Liver (tissue), 10 donors: ENCODE measurements at places on chromosomes 2 and 18. TPM values are rescaled to one million over a fixed set of nuclear protein-coding genes. Genes with fewer than 3 reads are reported as not detected.

- no peaks in the 10 kb centered on the region for H3K36me3 ChIP-seq
- H3K4me3 ChIP-seq: no peak overlapping the region
- peaks cover 2% of the 10 kb centered on the region for H3K4me1 ChIP-seq
- no peaks in the 10 kb centered on the region for H3K27me3 ChIP-seq
- DNase-seq: no peak
These were observed 36.6 kb upstream of the AAK1 start for GRCh38 chr2:69680001-69680675.

DNA sequence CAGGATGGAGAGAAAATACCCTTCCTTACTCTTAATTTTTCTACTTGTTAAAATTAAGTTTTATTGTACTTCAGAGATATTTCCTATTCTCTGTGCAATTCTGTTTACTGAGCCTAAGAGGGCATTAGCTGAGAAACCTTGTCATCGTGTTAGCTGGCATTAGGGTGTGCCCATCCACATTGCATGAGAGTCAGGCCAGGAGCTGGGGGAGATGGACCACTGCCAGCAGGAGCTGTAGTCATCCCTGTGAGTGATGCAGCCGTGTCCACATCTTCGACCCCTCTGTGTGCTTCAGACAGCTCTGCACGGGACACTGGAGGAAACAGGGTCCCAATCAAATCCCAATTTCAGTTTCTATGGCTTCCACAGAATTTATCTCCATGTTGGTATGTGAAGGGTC lies 34.2 kb downstream of the ABCA12 start:
- H3K27me3 ChIP-seq: no peaks in the 10 kb centered on the region
- no peaks in the 10 kb centered on the region for H3K36me3 ChIP-seq
- no peaks in the 10 kb centered on the region for H3K4me1 ChIP-seq
- H3K4me3 ChIP-seq: no peak overlapping the region
- no peak overlapping the region for H3K27ac ChIP-seq

- DNase-seq: no peak
- H3K27ac ChIP-seq: no peak overlapping the region
- no peaks in the 10 kb centered on the region for H3K27me3 ChIP-seq
- no peaks in the 10 kb centered on the region for H3K36me3 ChIP-seq
- H3K4me1 ChIP-seq: peaks cover 3% of the 10 kb centered on the region
These were observed 323.2 kb downstream of the CYP26B1 start for GRCh38 chr2:71824436-71824835.

DNA sequence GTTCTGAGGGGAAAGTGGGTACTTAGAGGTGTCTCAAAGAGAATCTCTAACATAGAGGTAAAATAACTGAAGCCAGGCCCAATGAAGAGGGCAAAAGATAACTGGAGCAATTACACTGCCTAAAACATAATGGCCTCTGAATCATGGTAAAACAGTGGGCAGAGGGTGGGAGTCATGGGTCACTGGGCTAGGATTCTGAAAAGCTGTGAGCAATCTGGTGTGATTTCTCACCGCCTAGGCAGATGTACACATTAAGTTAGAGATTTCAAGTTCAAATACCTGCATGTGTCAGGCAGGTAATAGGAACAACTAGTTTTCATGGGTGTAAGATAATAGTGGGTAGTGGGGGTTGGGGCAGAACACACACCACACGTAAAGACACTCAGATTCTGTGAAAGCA lies 45.6 kb downstream of the INSIG2 start:
- no peak overlapping the region for H3K4me3 ChIP-seq
- no peak for DNase-seq
- no peaks in the 10 kb centered on the region for H3K4me1 ChIP-seq
- H3K27me3 ChIP-seq: no peaks in the 10 kb centered on the region

COLEC12 gene
- 1.6 TPM for total RNA-seq

DNA sequence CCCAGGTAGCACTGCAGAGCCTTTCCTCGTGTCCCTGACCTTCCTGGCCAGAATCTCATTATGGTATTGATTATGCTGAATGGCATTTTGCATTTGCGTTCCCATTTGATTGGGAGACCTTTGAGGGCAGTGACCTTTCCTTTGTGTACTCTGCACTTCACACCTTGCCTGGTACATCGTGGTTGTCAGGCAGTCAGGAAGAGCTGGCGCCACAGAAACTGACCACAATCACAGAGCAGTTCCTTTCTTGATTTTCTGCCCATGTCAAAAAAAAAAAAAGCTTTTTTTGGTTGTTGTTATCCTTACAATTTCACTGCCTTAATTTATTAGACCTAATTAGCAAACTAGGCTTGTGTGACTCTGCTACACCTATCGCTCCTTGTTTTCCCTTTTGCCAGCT lies 8.9 kb upstream of the KLHL29 start:
- H3K4me3 ChIP-seq: no peak overlapping the region
- no peak for DNase-seq
- H3K4me1 ChIP-seq: no peaks in the 10 kb centered on the region
- no peaks in the 10 kb centered on the region for H3K36me3 ChIP-seq
- H3K27ac ChIP-seq: no peak overlapping the region

ARL6IP6 gene
- total RNA-seq: 16.6 TPM

- no peaks in the 10 kb centered on the region for H3K4me1 ChIP-seq
- no peaks in the 10 kb centered on the region for H3K36me3 ChIP-seq
- DNase-seq: no peak
- no peak overlapping the region for H3K27ac ChIP-seq
These were observed 720.3 kb downstream of the DPP10 start for GRCh38 chr2:115162494-115163293.

- H3K4me3 ChIP-seq: no peak overlapping the region
- no peak overlapping the region for H3K27ac ChIP-seq
- no peaks in the 10 kb centered on the region for H3K27me3 ChIP-seq
- no peaks in the 10 kb centered on the region for H3K36me3 ChIP-seq
- H3K4me1 ChIP-seq: no peaks in the 10 kb centered on the region
These were observed 276.8 kb upstream of the POU3F3 start for GRCh38 chr2:104577143-104577542.

TUBA4B gene
- total RNA-seq: 0.08 TPM

IL36A gene
- not detected for total RNA-seq

GRCh38 chr2:67476809-67477790 lies 80.0 kb downstream of the ETAA1 start:
- H3K27ac ChIP-seq: no peak overlapping the region
- no peaks in the 10 kb centered on the region for H3K27me3 ChIP-seq
- H3K36me3 ChIP-seq: no peaks in the 10 kb centered on the region
- no peak overlapping the region for H3K4me3 ChIP-seq

DNA sequence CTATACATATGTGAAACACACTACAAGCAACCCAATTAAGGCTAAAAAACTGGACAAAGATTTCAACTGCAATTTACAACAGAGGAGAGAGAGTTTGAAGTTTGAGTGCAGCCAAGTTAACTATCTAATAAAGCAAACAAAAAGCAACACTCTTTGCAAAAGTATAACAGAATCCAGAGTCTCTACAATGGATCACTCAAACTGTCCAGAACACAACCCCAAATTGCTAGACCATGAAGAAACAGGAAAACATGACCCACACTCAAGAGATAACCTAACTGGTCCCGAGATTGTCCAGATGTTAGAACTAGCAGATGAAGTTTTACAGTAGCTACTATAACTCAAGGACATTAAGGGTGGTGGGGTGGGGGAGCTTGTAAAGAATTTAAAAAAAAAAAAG lies 14.8 kb downstream of the ABHD3 start:
- H3K36me3 ChIP-seq: peaks cover 14% of the 10 kb centered on the region
- no peak overlapping the region for H3K4me3 ChIP-seq
- DNase-seq: no peak

EFHD1 gene
- total RNA-seq: 3.3 TPM

NRP2 gene
- 17.7 TPM for total RNA-seq

DNA sequence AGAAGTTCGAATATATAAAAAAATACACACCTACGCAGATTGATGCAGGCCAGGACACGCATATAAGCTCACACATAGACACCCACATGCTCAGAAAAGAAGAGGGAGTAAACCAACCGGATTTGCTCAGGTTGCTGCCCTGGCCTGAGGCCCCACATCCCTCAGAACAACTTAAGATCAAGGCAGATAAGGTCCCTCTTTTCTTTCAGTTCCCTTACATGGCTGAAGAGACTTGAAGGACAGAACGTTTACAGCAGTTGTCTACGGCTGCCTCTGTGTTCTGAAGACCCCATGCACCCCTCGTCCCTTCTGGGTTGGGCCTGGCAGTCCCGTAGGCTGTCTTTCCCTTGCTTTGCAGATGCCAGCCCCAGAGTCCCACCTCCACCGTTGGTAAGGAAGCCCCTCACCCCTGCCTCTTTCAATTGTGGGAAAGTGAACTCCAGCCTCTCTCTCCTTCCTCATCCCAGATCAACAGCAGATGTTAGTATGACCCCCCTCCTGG lies 4.3 kb upstream of the NAGK start:
- H3K27ac ChIP-seq: peak overlapping the region; percentile 33
- H3K36me3 ChIP-seq: no peaks in the 10 kb centered on the region
- DNase-seq: no peak
- H3K4me1 ChIP-seq: no peaks in the 10 kb centered on the region

- H3K27me3 ChIP-seq: no peaks in the 10 kb centered on the region
- H3K27ac ChIP-seq: no peak overlapping the region
- no peaks in the 10 kb centered on the region for H3K4me1 ChIP-seq
- DNase-seq: no peak
These were observed 275.9 kb upstream of the MAP2 start for GRCh38 chr2:209147981-209148380.

MC4R gene
- total RNA-seq: not detected

- DNase-seq: peak; percentile 36
- H3K4me3 ChIP-seq: peak within 1 kb of the TSS; percentile 90
- H3K4me1 ChIP-seq: peaks cover 7% of the 10 kb centered on the region
- peak within 1 kb of the TSS; percentile 77 for H3K27ac ChIP-seq
- no peaks in the 10 kb centered on the region for H3K36me3 ChIP-seq
- no peaks in the 10 kb centered on the region for H3K27me3 ChIP-seq
These were observed at the start of gene DOK6 for GRCh38 chr18:69400253-69400975. Gene DOK6 (plus strand): TSS chr18:69400888.

DNA sequence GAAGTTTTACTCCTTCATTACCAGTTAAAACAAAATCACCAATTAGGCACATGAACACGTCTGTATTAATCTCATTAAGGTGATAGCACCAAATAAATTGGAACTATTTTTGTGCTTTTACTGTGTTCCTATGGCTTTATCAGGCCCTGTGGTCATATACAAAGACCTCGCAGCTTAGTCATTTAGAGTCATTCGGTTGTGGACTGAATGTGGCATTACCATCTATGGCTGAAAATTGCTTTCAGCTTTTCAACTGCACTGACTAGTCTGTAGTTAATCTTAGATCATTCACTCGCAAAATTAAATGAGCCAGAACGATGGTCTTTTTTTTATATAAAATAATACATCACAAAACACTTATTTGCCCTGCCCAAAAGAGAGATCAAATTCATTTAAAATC lies 601.7 kb downstream of the NR4A2 start:
- no peak overlapping the region for H3K27ac ChIP-seq
- no peak for DNase-seq
- H3K4me1 ChIP-seq: no peaks in the 10 kb centered on the region
- no peaks in the 10 kb centered on the region for H3K36me3 ChIP-seq
- no peak overlapping the region for H3K4me3 ChIP-seq
- H3K27me3 ChIP-seq: no peaks in the 10 kb centered on the region

GRCh38 chr2:237315170-237315828 lies 98.7 kb downstream of the COL6A3 start:
- DNase-seq: no peak
- no peaks in the 10 kb centered on the region for H3K27me3 ChIP-seq
- H3K27ac ChIP-seq: peak overlapping the region; percentile 56

- H3K4me3 ChIP-seq: peak within 1 kb of the TSS; percentile 92
- peaks cover 17% of the 10 kb centered on the region for H3K4me1 ChIP-seq
- DNase-seq: no peak
- H3K27me3 ChIP-seq: no peaks in the 10 kb centered on the region
- peak within 1 kb of the TSS; percentile 47 for H3K27ac ChIP-seq
These were observed at the start of gene ZNF385B for GRCh38 chr2:179861416-179862067. Gene ZNF385B (minus strand): TSS chr2:179861612.

DNA sequence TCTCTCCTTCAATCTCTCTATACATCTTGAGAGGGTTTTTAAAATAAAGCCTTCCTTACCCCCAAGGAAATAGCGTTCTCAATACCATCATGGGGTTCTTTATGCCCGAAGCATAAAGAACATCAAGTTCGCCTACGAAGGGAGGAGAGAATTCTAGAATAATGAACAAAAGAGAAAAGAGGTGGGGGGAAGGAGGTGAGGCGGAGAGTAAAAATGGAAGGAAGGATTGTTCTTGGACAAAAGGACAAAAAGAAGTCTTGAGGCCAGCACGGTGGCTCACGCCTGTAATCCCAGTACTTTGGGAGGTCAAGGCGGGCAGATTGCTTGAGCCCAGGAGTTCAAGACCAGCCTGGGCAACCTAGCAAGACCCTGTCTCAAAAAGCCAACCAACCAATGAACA lies 319.8 kb upstream of the NCKAP5 start:
- no peak overlapping the region for H3K4me3 ChIP-seq
- no peaks in the 10 kb centered on the region for H3K4me1 ChIP-seq
- no peak for DNase-seq
- no peaks in the 10 kb centered on the region for H3K36me3 ChIP-seq
- no peaks in the 10 kb centered on the region for H3K27me3 ChIP-seq

GRCh38 chr2:48198371-48198770 lies 292.1 kb upstream of the FBXO11 start:
- H3K36me3 ChIP-seq: no peaks in the 10 kb centered on the region
- H3K27me3 ChIP-seq: no peaks in the 10 kb centered on the region
- H3K4me3 ChIP-seq: no peak overlapping the region
- no peak for DNase-seq

- H3K4me1 ChIP-seq: no peaks in the 10 kb centered on the region
- H3K4me3 ChIP-seq: no peak overlapping the region
- H3K27ac ChIP-seq: no peak overlapping the region
- no peak for DNase-seq
- H3K27me3 ChIP-seq: no peaks in the 10 kb centered on the region
These were observed 29.3 kb downstream of the CYP26B1 start for GRCh38 chr2:72118386-72118785.

DNA sequence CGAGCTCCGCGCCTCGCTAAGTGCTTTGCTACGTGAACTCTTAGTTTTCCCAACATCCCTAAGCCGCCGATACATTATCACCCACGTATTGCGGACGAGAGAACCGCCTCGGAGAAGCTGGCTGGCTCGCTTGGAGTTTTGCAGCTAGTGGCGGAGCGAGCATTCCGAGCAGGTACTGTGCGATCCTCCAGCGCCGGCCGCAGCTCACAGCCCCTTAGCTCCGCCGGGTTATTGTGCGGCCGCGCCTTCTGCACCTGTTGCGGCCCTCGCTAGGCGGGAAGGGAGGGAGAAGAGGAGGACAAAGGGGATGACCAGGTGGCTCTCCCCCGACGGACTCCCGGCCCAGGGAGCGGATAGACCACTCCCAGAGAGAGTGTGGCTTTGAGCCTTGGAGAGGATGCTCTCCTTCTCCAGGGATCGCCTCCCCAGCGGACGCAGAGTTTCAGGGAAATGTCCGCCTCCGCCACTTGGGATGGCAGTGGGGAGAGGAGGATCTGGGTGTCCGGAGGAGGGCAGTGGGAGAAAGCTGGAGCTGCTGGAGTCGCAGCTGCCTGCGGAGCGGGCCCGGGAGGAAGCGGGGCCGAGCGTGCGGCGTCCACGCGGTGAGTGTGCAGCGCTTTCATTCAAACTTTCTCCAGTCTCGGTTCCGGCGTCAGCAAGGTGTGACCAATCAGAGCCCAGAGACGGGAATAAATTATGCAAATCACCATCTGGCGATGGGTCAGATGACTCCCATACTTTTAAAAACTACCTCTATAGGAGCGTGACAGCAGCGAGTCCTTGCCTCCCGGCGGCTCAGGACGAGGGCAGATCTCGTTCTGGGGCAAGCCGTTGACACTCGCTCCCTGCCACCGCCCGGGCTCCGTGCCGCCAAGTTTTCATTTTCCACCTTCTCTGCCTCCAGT lies at the start of gene LIPG:
TSS of gene LIPG (plus strand) at position 769 of the 905 bp plus-strand sequence. CDS start 252 bp downstream, outside the sequence.
- H3K27me3 ChIP-seq: no peaks in the 10 kb centered on the region
- peak within 1 kb of the TSS; percentile 94 for H3K4me3 ChIP-seq
- peaks cover 40% of the 10 kb centered on the region for H3K4me1 ChIP-seq

C2orf81 gene
- total RNA-seq: 0.08 TPM
